Right cardiac atrium (tissue), 5 donors: ENCODE measurements at places on chromosomes 2 and 18.

DNA sequence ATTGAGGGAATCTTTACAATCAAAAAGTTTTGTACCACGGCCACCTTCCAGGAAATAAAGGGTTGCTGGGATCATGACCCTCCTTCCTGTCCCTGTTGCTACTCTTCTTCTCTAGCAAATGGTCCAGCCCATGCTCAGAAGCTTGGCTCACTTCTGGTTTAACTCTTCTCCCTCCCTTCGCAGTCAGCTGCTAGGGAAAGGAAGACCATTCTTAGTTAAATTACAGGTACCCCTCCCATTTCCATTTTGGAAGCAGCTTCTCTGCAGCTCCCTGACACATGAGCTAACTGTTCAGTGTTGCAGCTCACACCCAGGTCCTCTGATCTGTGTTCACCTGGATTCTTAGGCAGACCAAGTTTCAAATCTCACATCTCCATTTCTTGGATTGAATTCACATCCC is 100.3 kb downstream of the DOCK10 start:
- no peak for DNase-seq

DNA sequence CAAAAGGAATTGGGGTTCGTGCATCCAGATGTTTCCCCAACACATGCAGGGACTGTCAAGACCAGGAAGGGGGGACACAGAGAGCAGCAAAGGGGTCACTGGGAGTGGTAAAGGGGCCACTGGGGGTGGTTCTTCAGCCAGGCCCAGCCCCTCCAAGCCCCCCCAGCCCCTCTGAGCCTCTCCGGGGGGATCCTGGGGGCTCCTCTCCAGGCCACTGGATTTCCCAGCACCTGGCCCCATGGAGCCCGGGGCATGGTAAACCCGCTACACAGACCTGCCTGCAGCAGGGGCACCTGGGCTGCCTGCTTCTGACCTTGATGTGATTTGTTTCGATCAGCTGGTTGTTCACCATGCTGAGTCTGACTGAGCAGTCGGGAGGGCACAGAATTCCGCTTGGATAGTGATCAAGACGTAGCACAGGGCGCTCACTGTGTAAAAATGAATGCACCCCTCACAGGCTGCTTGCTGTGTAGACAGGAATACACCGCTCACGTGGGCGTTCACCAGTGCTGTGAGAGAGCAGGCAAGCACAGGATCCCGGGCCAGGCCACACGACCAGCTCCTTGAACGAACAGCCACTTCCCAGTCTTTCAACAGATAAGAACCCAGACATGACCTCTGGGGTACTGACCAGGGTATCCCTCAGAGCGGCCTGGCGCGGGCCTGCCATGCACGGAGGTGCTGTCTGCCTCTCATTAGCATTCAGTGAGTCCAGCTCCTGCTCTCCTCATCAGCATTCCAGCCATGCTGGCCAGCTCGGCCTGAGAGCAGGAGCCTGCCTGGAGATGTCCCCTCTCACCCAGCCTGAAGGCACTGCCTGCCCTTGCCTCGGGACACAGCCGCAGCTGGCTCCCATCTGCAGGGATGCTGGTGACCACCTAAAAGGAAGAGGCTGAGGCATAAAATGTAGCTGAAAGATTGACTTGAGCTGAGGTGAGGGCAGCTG is 73.3 kb upstream of the OTOS start:
- no peak for DNase-seq

DNA sequence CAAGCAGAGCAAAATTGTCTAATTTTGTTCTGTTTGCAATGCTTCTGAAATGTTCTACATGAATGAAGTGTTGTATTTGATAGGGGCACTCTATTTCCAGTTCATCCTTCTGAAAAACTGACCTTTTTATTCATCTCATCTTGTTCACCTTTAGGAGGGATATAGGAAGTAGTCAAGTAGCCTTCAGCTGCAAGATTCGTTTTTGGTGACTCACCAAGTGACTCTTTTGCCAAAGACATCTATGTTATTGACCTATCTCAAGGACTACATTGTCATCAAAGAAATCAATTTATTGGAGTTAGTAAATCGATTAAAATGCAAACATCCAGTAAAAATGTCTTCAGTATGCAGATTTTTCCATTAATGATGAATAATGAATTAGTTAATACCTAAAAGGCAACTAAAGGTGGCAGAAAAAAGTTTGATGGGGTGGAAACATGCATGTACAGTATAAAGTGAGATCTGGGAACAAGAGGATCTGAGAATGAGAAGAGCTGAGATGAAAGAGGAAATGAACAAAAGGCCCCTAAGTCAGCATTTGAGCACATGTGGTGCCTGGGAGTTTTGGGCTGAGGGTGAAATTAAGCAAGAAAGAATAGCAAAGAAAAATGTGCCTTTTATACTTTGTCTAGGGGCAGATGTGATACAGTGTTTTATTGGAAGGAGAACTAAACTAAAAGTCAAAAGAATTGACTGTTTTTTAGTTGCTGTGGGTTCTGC is 255.1 kb upstream of the LINC00305 start:
- DNase-seq: no peak

GRCh38 chr2:213202011-213202410 is 50.6 kb upstream of the IKZF2 start:
- no peak for DNase-seq

- no peak for DNase-seq
Measured at GRCh38 chr2:12577091-12577490, 139.6 kb upstream of the TRIB2 start.

GRCh38 chr18:13211534-13211933 is 7.0 kb upstream of the LDLRAD4 start:
- DNase-seq: peak; percentile 42

DNA sequence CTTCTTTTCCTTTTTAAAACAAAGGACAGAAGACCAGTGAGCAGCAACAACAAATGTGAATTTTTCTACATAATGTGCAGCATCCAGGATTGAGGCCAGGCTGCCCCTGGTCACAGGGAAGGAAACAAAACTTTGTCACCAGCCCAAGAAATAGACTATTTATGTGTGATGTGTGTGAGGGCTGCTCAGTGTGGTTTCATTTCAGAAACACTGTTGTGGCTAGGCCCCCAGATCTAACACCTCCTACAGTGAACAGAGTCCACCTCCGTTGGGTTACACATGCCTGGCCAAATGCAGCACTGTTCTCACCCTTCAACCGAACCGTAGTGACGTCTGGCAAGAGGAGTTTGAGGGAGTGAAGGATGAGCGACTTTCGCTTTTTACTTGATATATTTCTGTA is 146.3 kb upstream of the RIOK3 start:
- DNase-seq: no peak

- no peak for DNase-seq
Measured at GRCh38 chr2:119662297-119662696, 16.7 kb upstream of the TMEM177 start.

GRCh38 chr18:9735879-9736278 is 27.8 kb downstream of the RAB31 start:
- DNase-seq: no peak

GRCh38 chr2:132441051-132441450 is 24.4 kb downstream of the GPR39 start:
- DNase-seq: no peak

DNA sequence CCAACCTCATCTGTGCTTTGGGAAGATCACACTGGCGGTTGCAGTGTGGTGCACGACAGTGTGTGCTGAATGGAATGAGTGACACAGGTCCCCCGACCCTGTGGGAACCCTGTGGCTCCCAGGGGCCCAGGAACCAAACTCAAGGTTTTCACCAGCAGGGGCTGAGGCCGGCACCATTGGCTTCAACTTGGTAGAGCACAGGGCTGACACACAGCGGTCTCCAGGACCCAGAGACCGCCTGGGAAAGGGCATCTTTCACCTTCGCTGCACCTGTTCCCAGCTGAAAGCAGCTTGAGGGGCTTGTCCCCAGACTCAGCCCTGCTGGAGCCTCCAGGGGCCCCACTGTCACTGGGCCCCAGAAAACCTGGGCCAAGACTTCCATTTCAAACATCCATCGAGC is 59.0 kb upstream of the ODC1 start:
- DNase-seq: no peak

GRCh38 chr18:40006634-40007033 is 1948.4 kb upstream of the PIK3C3 start:
- DNase-seq: no peak

GRCh38 chr2:219555956-219556355 is 12.1 kb downstream of the TMEM198 start:
- DNase-seq: peak; percentile 33

- DNase-seq: no peak
Measured at GRCh38 chr2:86249579-86250391, 50.5 kb downstream of the MRPL35 start.
